ENCODE measurements at places on chromosomes 12 and 14. TPM values are rescaled to one million over a fixed set of nuclear protein-coding genes. Genes with fewer than 3 reads are reported as not detected.

DLK1 gene
- total RNA-seq = not detected

KRT71 gene
- not detected for total RNA-seq

P2RX2 gene
- not detected for total RNA-seq

RIN3 gene
- total RNA-seq = 2.6 TPM

PARPBP gene
- total RNA-seq = 2.1 TPM

GARIN6 gene
- not detected for total RNA-seq
